ENCODE measurements at places on chromosomes 1 and 21. TPM values are rescaled to one million over a fixed set of nuclear protein-coding genes. Genes with fewer than 3 reads are reported as not detected.

Gene LAPTM5
- 371 TPM for total RNA-seq

Gene LCE1C
- total RNA-seq, result not detected

Gene FAM177B
- total RNA-seq, result not detected

Gene KCNT2
- total RNA-seq, result not detected

Gene TTC22
- 4.6 TPM for total RNA-seq
